NCI-H524 (cell line): ENCODE measurements at places on chromosomes 6 and 20.

DNA sequence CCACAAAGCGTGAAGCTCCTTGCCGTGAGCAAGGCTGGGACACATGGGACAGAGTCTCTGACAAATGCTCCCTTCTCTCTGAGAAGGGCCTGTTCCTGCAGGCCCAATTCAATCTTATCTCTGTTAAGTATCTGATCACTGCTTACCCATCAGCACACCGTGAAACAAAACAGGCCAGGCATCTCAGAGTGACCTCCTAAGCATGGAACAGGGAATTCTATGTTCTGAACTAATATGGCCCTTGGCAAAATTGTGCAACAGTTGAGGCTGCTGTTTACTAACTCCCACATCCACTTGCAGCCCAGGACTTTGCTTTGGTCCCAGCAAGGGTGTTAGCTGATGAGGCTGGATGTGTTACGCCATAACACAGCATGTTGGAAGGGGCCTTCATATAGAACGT is 79.2 kb downstream of the GCLC start:
- DNase-seq = no peak

GRCh38 chr6:149332602-149333265 is 15.2 kb downstream of the TAB2 start:
- DNase-seq = no peak

DNA sequence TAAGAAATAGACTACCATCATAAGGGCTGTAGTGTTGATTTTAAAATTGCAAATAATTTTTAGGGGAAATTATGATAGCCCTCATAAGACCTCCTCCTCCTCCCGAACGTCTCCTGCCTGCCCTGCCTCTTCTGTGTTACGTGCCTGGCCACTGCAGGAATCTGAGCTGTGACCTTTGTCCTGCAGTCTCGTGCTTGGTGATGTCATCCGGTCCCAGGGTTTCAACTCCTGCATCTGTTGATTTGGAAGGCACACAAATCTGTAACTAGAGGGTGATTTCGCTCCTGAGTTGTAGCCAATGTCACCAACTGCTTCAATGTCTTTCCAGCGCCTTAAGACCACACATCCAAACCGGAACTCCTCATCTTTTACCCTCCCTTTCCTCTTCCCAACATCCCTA is 163.2 kb downstream of the AIG1 start:
- DNase-seq = no peak

DNA sequence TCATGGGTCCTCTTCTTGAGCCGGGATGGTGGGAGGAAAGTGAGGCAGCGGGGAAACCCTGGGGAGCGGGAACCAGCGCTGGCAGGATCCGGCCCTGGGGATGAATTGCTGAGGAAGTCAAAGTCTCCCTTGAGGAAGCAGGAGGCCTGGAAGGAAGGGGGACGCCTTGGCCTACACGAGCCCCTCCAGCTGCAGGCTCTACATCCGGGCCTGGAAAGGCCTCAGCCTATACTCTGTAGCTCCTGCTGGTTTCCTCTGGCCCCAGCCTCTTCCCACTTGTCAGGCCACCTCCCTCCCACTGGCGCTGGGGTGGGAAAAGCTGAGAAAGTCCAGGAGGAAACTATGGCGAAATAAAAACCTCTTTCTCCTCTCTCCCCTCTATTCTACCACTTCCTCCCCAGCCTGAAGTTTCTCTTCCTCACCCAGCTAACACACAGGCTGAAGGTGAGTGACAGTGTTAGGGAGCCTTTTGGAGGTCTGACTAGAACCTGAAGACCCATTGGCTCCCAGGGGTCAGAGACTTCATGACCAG is 14.9 kb downstream of the TREML2 start:
- DNase-seq = no peak

GRCh38 chr6:48754641-48755040 is 643.6 kb upstream of the PTCHD4 start:
- DNase-seq = no peak

DNA sequence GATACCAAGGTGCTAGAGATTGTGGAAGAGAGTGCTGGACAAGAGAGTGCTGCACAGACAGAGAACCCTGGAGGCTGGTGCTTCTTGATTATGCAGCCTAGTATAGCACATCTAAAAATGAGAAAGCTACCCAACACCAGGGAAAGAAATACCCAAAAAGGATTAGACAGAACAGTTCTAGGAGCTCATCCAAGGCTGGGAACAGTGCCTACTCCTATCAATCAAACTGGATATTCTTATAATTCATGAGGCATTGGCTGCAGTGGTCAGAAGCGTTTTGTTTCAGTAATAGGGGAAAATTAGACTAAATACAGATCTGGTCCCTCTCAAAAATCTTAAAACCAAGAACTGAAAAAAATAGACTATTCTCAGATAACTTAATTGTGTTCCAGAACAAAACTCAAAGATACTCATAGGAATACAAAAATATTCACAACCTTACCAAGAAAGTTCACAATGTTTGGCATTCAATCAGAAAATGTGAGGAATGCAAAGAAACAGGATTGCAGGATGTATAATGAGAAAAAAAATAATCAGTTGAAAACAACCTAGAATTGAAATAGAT is 222.9 kb downstream of the EPHA7 start:
- DNase-seq = no peak

DNA sequence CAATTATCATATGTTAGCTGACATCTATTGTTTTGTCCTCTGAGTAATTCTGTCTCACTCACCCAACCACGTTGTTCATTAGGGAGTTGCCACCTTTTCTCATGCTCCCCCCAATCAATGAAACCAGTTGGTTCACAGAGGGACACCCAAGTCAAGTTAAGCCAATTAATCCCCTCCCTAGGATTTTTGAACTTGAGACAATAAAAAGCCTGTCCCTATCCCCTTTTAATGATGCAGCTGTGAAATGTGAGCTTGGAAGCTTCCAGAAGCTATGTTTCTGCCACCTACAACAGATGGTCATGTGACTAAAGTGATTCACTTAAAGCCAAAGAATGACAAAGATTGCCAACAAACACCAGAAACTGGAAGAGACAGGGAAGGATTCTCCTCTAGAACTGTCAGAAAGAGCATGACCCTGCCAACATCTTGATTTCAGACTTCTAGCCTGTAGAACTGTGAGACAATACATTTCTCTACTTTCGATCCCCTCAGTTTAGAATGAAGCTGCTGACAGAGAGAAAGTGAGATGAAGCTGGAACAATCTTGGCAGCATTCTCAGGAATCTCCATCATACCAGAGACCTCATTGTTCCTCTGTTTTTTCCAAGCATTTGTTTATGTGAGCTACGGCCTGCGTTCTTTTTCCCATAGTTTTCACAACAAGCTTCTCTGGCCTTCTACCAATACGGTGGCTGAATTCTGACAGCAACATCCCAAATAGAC is 57.8 kb upstream of the TPD52L1 start:
- DNase-seq = no peak

DNA sequence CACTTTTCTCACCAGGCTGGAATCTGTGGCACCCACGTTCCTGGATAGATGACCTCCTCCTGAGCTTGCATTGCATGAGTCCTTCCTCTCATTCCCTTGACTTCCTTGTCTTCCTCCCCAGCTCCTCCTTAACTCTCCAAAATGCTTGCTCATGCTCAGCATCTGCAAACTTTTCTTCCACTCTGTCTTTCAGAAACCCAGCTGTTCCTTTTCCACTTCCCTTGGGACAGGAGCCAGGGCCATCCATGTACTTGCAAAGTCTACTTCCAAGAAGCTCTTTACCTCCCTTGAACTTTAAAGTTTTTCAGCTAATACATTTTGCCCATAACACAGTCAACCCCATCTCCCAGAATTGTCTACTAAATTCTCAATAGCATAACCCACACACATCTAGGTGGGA is 861.7 kb downstream of the QKI start:
- DNase-seq = no peak

DNA sequence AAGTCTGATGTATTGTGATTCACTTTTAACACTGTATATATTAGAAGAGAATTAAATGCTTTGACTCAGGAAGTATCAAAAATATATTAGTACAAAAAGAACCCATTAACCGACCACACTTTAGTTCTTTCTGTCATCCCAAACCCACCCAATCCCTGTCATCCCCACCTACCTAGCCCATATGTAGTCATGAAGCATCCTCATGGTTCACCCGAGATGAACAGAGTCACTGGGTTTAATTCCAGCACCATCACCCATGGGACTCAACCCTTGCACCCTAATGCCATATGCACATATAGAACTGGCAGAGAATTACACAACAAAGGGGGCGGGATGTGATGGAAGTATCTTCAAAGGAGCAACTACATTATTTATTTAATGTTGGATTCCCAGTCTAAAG is 141.4 kb downstream of the KHDC1L start:
- DNase-seq = no peak
